ENCODE measurements at places on chromosomes 11 and 22. TPM values are rescaled to one million over a fixed set of nuclear protein-coding genes. Genes with fewer than 3 reads are reported as not detected.

DNA sequence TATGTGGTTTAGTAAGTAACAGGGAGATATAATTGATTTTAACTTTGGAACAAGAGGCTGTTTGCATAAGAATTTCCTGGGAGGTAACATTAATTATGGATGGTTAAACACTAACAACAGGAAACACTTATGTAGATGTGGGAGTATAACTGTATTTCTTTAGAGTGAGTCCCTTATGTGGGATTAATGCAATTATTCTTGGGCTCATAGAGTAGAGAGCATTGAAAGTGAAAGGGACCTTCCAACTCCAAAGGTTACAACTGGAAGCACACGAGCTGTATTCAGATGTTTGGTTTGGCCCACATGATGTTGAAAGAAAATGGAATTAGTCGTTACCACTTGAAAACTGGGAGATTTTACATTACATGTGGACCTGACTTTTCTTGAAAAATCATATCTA lies 53.5 kb downstream of the BBOX1 start:
- DNase-seq: no peak

The OR10A2 gene
- total RNA-seq: not detected

DNA sequence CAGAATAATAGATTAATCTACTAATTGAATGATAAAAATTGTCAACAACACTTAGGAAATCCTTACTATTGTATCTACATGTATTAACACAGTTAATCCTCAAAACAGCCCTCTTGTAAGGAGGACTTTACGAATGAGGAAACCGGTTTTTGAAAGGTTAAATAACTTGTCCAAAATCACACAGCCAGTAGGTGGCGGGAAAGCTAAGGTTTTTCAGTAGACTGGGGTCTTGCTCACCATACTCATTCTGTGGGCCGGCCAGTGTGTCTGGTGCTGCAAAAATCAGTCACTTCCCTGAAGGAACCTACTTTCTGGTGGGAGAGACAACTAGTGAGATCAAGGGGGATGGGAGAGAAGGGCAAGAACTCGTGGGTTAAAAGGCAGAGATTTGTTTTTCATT lies 3.8 kb downstream of the DCPS start:
- no peak for DNase-seq

DNA sequence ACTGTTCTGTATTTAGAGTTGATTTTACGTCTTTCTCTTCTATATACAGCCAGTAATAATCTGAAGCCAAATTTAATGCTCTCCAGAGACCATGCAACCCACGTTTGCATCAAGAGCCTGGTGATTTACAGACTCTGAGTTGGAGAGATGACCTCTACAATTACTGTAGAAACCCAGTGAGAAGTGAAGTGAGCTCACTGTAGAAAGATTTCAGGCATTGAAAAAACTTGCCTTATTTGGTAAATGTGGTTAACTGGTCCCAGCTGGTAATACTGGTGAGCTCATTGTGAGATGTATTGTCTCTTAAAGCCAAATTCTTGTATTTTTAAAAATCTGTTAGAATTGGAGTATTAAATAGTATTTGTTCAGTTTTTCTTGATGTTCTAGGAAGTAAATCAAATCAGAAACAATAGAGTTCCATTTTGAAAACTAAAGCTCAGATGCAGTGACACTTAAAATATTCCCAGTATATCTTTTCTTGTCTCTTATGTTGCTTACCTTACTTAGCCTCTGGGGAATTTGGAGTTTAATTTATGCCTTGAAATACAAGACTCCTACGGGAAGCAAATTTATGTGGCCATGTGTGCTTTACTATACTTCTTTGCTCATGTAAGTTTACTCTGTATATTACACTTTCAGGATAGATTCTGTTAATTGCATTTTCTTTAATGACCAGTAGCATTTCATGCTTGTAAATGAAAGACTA lies 189.9 kb downstream of the ARHGAP42 start:
- DNase-seq: no peak

The OR5B21 gene
- not detected for total RNA-seq

GRCh38 chr11:72886619-72887018 lies 72.4 kb downstream of the ATG16L2 start:
- no peak for DNase-seq

The CABP4 gene
- total RNA-seq: 0.62 TPM

GRCh38 chr22:23751441-23751996 lies 607 bp upstream of the ZNF70 start:
- DNase-seq: no peak

DNA sequence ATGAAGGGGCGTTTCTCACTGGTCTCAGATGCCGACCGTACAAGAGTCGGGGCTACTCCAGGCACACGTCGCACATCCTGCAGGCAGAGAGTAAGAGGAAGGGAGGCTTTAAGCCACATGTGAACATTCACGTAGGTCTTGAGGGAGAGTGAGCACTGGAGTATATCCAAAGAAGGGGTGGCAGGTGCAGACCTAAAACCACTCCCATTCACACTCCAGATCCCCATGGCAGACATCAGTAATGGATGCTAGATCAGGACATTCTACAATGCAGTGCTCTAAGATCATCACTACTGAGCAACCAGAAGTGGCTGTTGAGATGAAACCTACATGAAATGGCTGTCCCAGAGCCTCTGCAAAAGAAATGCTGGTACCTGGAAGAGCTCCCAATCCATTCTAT lies 39.0 kb downstream of the WT1 start:
- DNase-seq: no peak

The LRRN4CL gene
- total RNA-seq: not detected

All from right lobe of liver (tissue), 6 donors.